ENCODE measurements at places on chromosomes 2 and 18.

DNA sequence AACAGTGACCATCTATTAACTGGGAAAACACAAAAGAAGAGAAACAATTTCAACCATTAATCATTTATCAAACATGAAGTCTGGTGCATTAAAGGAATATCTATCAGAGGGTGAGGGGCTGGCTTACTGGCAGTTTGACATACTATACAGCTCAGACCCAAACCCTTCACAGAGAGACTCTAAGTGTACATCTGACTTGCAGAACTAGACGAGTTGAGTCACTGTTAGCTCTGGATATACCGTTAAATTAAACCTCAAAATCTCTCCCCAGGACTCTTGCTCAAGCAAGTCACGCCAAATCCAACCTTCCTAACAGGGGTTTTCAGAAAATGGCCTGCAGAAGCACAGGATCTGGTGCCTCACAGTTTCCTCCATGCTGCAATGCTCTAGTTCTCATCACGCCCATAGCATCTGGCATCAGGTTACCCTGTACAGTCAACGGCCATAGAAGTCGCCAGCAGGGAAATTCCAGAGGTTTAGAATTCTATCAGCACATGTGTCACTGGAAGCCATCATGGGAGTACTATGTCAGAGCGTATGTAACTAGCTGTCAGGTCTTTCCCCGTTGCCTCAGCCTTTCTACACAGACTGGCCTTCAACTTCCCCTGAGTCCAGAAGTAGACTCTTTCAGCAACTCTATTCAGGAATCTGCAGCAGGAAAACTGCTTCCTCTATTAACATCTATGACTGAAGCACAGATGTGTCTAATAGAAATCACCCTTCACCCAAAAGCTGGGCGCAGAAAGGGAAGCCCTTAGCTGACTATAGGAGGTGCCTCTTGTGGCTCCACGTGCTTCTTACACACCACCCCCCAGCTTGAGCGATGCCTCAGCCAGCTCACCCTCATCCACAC is 9.3 kb downstream of the TGOLN2 start:
- peak; percentile 74 for DNase-seq

DNA sequence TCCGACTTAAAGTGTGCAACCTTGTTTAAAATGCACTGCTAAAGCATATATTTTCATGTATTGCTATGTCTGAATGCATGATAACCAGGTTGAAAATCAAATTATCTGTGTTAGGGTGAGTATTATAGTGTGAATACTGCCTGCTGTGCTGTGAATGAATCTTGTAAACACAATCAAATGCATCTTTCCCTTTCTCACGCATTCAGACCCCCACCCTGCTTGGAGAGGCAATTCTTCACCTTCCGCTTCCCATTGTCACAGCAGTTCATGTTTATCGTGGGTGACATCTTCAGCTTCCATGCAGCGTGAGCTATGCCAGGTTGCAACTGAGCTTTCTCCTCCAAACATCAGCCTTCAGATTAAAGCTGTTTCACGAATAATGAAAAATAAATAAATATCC is 418.0 kb downstream of the MEIS1 start:
- no peak for DNase-seq

- no peak for DNase-seq
Measured at GRCh38 chr18:29361843-29362242, 1184.9 kb upstream of the CDH2 start.

GRCh38 chr2:142716463-142717242 is 160.8 kb upstream of the KYNU start:
- DNase-seq: peak; percentile 56

GRCh38 chr2:239106314-239106908 is 258.5 kb downstream of the TWIST2 start:
- DNase-seq: peak; percentile 60

DNA sequence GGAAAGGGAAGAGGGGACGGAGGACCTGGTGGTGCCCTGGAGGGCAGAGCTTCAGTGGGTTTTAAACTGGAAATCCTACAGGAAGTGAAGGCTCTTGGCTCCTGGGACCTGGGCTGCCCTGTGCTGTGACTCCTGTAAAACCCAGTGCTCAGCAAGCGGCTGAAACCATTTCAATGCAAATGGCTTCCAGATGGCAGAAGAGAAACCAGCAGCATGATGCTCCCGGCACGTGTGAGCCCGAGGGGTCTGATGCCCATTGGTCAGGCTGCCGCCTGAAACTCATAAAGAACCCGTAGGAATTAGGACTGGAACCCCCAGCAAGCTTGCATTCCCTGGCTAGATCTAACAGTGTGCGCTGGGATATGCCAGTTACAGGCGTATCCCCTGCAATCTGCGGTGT is 109.2 kb upstream of the THOC1 start:
- DNase-seq: no peak

DNA sequence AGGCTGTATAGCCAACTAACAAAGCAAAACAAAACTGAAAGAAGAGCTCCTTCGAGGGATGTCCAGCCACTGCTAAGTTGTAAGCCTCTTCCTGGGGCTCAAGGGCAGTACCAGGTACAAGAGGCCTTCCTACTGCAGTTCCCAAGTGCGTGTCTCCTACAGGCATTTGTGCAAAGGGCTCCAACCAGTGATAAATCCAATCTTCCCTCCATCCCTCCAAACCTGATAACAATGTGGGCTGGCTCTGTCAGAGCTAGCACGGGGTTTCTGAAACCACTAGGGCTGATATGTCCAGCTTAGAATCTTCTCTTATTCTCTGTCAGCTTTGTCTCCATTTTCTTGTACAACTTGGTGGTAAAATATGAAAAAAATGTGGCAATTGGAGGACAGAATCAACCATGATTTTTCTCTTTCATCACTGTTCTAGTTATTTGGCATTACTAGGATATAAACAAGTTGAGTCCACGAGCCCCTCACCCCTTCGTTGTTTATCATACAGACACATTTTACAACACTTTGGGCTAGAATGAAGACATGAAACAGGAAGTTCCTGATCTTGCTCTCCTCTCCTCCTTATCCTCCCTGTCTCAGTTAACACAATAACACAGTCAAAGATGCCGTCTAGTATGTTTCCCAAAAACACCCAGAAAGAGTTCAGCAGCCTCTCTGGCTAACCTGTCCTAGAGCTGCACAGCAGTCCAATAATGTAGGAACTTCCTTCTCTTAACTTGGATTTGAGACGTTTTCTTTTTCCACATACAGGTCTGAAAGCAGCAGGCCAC is 35.4 kb upstream of the WIPF1 start:
- DNase-seq: no peak

DNA sequence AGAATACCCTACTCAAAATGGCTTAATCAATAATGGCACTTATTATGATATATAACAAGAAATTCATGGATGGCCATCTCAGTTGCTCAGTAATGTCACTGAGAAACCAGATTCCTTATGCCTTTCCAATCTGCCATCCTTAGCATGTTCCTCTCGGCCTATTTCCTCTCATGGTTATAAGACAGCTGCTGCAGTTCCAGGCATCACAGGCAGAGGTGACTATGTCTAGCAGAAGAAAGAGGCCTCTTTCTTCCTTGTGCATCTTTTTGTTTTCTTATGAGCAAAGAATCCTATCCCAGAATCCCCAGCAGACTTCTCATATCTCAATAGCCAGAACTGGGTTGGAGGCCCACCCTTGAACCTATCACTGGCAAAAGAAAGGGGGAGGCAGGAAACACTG is 310.6 kb upstream of the SPRED2 start:
- no peak for DNase-seq

- DNase-seq: peak; percentile 89
Measured at GRCh38 chr2:172968061-172968469, 107.6 kb upstream of the MAP3K20 start.
